ENCODE measurements at places on chromosomes 2 and 18.
A peak's percentile ranks its signal among the peaks of the same experiment; 100 is the strongest.

GRCh38 chr18:58789876-58790240 is 74.8 kb upstream of the ZNF532 start:
- no peak for DNase-seq

DNA sequence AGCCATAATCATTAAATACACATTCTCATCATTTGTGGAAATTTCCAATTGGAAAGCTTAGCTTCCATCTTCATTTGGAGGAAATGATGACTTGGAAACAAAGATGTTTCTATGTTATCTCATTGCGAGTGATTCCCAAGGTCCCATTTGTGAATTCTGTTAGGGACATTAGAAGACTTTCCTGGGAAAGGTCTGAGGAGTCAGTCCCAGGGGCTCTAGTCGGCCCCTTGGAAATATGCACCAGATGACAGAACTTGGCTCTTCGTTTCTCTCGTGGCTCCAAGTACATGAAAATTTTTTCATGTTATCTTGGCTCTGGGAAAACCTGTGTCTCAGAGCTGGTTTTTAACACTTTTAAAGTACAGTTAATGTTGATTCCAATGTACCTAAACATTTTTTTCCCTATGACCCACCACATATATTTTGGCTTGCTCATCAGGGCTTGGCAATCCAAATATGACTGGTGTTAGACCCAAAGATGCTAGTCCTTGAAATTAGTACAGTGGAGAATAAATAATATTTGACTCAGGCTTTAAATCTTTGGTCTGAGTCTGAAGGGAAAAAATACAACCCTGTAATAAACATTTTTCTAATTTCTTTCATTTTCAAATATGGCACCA is 15.4 kb upstream of the CAVIN2 start:
- no peak for DNase-seq

DNA sequence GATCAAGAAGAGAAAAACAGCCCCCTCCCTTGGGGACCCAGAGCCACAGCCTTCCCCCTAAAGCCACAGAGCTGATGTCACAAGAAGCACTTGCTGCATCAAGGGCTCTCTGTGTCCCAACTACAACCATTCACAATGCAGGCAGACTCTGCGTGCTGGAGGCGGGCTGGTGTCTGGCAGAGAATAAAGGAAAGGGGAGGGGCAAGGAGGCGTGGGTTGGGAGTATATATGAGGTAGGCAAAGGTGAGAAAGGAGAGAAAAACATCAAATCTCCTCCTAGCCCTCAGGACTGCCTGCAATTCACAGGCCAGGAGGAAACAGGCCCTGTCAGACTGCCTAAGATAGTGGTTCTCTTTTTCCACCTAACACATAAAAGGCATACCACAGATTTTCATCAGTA is 48.8 kb upstream of the IHH start:
- DNase-seq = no peak

DNA sequence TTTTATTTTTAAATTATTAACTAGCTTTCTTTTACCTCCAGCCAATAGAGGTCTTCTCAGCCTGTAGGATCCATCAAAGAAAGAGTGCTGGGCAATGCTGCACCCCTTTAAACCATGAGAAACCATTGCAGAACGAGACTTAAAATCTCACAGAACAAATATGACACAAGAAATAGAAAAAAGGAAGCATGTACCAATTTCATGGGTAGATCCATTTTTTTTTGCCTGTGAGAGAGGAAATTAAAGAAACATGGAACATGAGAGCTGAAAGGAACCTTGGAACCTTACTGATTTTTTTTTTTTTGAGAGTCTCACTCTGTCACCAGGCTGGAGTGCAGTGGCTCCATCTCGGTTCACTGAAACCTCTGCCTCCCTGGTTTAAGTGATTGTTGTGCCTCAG is 14.0 kb downstream of the HRH4 start:
- DNase-seq = no peak

GRCh38 chr2:1931003-1931914 is 186.9 kb upstream of the PXDN start:
- DNase-seq = peak; percentile 51

DNA sequence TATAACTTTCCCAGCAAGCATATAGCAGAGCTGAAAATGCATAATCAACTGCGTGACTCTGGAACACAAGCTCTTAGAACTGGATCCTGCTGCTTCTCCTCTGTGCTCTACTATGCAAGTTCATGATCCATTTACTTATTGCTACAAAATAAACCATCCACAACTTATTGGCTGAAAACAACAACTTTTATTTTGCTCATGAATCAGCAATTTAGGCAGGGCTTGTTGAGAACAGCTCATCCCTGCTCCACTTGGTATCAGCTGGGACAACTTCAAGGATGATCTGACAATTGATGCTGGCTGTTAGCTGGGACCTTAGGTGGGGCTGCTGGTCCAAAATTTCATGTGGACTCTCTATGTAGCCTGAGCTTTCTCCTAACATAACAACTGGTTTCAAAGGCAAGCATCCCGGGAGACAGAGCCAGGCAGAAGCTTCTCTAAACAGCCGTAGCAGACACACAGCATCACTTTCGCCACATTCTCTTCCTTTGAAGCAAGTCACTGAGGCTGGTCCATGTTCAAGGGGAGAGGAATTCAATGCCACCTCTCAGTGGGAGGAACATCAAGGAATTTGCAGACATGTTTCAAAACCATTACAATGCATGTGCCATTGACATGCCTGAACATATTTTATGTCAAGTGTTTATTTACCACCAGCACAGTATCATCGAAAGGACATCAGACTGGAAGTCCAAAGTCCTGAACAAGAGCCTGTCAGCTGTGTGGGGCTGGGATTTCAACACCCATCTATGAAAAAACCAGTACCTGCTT is 153.1 kb upstream of the PKDCC start:
- DNase-seq = no peak

Measured in hippocampal formation (tissue), 2 donors.